ENCODE measurements at places on chromosomes 12 and 14.

- DNase-seq: no peak
These were observed 97.1 kb downstream of the MYF5 start for GRCh38 chr12:80813820-80814219.

GRCh38 chr14:55138091-55138490, 9.0 kb downstream of the LGALS3 start:
- DNase-seq: no peak

DNA sequence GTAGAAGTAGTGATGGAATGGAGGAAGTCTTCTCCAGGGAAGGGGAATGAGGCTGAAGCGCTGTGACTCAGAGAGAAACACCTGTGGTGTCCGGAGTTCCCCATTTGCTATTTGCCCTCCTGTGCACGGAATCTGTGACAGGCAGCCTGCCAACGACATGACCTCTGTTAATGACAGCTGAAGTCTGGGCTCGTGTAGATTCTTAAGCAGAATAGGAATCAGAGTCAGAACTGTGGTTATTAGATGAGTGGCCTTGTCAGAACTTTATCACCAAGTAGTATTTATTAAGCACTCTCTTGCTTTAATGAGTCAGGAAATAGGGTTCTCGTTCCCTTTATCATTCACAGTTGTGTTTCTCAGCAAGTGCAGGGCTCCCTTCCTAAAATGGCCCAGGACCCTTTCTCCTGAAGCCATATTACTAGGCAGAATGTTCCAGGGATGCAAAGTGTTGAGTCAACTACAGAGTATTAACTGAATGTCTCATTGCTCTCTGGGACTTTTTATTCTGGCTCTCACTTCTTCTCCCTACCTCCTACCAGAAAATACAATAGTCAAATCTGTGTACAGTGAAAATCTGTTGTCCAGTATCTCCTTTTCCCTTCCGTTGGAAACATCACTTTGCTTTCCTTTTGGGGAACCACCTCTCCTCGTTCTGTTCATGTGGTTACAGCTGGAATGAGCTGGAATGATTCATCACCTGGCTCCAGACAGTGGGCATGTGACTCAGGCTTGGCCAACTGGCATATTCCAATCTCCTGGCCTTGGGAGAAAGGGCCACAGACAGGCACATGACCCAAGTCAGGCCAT, 77.8 kb upstream of the MAX start:
- no peak for DNase-seq

DNA sequence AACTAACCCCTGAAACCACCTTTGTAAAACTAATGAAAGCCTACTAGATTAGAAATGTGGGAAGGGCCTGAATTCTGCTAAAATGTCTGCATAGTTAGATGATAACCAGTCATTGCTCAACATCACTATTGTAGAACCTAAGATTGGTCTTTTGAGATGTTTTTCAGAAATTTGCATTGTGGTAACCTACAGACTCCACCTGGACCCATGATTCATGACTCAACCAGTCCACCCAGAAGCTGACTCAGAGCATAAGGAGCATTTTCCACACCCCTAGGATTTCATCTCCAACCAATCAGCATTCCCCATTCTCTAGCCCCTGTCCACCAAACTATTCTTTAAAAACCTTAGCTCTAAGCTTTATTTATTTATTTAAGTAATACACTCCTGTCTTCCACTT, 30.4 kb upstream of the CHGA start:
- no peak for DNase-seq

GRCh38 chr14:39665075-39665475, 232.8 kb upstream of the FBXO33 start:
- DNase-seq: no peak

- no peak for DNase-seq
These were observed 8.8 kb downstream of the TBX5 start for GRCh38 chr12:114396869-114397719.

DNA sequence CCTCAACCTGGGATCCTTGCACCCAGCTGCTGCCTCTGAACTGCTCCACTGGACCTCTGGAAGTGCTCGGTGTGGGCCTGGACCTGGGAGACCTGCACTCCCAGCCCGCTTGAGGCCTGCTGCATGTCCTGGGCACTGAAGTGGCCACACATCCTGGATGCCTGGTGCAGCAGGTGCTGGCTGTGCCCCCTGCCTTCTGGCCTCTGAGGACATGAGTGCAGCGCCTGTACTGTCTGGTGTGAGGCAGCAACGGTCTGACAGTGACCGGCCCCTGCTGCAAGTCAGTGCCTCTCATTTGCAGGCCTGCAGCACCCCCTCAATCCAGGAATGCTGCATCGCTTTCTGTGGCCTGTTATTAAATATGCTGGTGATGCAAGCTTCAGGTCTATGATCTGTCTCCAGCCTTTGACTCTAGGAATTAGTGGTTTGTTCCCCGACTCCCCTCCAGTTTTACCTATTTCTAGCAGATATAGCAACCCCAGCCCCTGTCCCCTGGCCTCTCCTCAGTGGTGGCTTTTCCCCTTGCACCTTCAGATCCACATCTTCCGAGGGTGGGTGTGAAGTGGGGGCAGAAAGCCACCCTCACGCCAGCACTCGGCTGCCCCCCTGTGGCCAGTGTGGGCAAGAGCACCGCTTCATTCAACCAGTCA, 3.6 kb downstream of the SMIM41 start:
- peak; percentile 67 for DNase-seq

DNA sequence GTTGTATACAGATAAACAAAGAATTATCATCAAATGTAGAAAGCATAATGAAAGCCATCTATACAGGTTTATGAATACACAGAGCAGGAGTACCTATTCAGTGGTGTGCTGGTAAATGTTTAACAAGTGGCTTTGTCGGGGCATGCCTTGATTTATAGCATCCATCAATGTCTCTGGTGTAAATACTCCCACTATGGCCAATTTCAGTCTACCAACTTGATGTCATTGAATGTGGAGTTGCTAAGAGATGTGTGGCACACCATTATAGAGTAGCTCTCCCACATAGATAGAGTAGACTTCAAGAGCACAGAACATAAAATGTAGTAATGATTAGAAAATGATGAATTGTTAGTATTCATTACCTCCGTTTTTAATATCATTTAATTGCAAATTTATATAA, 9.3 kb downstream of the GRIP1 start:
- DNase-seq: no peak

DNA sequence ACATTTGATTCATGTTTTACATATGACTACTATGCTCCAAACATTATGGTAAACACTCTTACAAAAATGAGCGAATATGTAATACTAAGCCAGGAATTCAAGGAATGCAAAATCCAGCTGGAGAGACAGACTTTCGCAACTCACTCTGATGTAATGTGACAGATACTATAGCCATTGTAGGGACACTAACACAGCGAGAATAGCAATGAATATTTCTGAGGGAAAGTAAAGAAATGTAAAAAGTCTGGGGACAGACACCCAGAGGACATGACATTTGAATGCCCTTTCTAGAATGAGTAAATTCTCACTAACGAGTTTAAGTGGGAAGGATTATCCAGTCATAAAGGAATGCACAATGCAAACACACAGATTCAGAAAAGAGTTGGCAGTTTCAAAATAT, 121.9 kb downstream of the PIK3C2G start:
- no peak for DNase-seq

DNA sequence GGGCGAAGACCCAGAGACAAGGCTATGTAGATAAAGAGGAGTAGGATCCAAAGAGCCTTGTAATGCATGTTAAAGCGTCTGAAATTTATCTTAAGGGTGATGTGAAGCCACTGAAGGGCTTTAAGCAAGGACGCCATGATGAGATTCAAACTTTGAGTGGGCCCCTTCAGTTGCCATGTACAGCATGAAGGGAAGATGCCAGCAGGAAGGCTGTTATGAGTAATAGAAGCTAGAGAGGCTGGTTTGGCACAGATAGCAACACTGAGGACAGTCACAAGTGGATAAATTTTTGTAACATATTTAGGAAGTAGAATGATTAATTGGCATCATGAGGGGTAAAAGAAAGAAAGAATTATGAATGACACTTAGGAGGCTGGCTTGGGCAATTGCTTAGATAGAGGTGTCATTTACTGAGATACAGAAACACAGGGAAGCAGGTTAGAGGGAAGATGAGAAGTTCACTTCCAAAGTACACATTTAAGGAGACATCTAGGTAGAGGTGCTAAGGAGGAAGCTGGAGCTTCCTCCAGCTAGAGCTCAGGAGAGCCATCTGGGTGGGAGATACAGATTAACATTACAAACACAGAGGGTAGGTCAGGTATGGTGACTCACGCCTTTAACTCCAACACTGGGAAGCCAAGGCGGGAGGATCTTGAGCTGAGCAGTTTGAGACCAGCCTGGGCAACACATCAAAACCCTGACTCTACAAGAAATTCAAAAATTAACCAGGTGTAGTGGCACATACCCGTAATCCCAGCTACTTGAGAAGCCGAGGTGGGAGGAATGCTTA, 13.7 kb downstream of the ATG2B start:
- DNase-seq: no peak

GRCh38 chr14:50985859-50986331, 41.6 kb upstream of the PYGL start:
- DNase-seq: no peak

DNA sequence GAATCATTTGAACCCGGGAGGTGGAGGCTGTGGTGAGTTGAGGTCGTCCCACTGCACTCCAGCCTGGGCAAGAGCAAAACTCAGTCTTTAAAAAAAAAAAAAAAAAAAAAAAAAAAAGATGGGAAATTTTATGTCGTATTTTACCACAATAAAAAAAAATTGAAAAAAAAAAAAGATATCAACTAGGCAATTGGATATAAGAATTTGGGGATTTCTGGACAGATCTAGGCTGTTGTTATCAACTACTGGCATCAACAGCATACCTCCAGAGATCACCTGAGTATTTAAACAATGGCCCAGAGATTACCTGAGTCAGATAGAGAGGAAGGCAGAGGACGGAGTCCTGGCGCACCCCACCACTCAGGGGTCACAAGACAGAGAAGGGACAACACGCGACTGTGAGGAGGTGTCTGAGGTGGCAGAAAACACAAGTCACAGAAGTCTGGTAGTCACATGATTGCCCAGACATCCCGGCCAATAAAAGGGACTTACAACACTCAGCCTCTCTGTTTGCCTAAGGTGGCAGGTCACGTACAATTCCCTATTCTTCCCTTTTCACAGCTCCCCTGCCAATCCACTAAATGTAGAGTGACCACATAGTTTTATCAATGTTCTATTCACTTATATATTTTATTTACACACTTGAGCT, 1.8 kb downstream of the SPRING1 start:
- DNase-seq: no peak

DNA sequence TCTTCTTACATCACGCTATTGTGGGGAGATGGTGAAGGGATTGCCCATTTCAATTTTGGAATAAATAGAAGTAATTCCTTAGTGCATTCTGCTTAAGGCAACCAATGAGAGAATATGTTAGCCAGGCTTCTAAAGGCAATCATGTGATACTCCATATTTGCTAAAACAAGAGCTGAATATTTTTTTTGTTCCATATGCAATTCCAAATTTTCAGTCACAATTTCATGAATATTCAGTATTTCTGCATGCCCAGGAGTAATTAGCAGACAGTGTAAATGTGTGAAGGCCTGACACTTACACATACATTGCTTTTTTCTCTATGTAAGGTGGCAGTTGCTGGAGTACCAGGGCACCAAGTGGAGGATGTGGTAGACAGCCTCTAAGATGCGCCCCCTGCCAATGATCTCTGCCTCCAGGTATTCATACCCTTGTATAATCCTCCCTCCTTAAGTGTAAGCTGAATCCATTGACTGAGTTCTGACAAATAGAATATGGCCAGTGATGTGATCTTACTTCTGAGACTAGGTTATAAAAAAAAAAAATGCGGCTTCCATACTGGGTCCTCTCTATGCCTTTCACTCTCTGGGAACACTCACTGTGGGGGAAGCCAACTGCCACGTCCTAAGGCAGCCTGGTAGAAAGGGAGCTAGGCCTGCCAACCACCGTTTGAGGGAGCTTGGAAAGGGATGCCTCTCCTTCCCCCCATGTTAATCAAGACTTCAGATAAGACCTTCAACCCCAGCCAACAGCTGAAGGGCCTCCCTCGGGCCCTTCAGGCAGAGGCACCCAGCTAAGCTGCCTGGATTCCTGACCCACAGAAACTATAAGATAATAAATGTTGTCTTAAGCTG, 62.7 kb upstream of the PTGR2 start:
- no peak for DNase-seq

DNA sequence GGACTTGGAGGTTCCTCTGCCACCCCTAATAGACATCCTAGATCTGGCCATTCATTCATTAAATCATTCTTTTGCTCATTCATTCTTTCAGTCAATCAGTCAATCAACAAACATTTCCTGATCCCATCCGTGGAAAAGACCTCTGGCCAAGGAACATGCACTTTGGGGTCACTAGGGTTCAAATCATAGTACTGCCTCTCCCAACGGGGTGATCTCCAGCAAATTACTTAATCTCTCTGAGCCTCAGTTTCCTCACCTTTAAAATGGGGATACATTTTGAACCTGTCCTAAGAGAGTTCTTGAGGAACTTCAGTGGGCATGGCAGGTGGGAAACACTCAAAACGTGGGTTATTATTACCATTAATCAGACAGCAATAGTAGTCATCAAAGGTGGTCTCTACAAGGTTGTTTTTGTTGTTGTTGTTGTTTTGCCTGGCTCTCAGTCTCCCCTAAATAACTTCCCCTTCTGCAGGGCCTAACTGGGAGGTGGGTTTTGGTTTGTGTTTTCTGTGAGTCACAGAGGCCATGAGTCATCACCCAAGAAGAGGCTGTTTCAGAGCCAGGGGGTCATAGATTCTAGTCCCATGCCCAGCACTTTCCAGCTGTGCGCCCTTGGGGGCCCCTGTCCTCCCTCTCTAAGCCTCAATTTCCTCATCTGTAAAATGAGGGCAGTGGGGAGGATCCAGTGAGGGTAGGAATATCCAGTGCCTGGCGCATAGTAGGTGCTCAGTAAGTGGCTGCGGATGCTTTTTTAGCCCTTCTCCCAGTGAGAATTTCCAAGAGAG, 16.9 kb upstream of the FAM222A start:
- DNase-seq: no peak

- DNase-seq: no peak
These were observed 28.1 kb downstream of the TTC6 start for GRCh38 chr14:37623426-37623951.

DNA sequence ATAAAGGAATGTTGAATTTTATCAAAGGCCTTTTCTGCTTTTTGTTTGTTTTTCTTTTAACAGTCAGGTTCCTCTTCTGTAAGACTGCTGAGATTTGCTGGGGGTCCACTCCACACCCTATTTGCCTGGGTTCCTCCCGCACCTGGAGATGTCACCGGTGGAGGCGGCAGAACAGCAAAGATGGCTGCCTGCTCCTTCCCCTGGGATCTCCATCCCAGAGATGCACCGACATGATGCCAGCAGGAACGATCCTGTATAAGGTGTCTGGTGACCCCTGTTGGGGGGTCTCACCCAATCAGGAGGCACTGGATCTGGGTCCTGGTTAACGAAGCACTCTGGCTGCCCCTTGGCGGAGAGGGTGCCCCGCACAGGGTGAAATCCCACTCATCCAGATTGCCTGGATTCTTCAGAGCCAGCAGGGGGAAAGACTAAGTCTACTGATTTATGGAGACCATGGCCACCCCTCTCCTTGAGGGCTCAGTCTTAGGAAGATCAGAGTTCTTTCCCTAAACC, 244.0 kb upstream of the MDGA2 start:
- no peak for DNase-seq

- DNase-seq: no peak
These were observed 2.8 kb upstream of the SLC48A1 start for GRCh38 chr12:47770086-47770726.

GRCh38 chr12:54857406-54857805, 3.1 kb downstream of the MUCL1 start:
- no peak for DNase-seq

GRCh38 chr14:24794644-24795305, 160.8 kb upstream of the GZMB start:
- no peak for DNase-seq

GRCh38 chr12:121748571-121749265, 36.2 kb downstream of the TMEM120B start:
- no peak for DNase-seq

- no peak for DNase-seq
These were observed 63.6 kb upstream of the BCL2L14 start for GRCh38 chr12:12007001-12007712.
